ENCODE measurements at places on chromosomes 2 and 18. TPM values are rescaled to one million over a fixed set of nuclear protein-coding genes. Genes with fewer than 3 reads are reported as not detected.

- DNase-seq, result no peak
- no peak overlapping the region for H3K27ac ChIP-seq
- no peaks in the 10 kb centered on the region for H3K4me1 ChIP-seq
- no peaks in the 10 kb centered on the region for H3K36me3 ChIP-seq
- H3K27me3 ChIP-seq, result no peaks in the 10 kb centered on the region
These were observed 116.8 kb upstream of the FSHR start for GRCh38 chr2:49271060-49271606.

- H3K4me3 ChIP-seq, result no peak overlapping the region
- H3K4me1 ChIP-seq, result peaks cover 4% of the 10 kb centered on the region
- no peak for DNase-seq
- H3K27ac ChIP-seq, result no peak overlapping the region
- H3K36me3 ChIP-seq, result no peaks in the 10 kb centered on the region
These were observed 76.9 kb upstream of the YWHAQ start for GRCh38 chr2:9707611-9708160.

GRCh38 chr2:134306521-134306920, 52.6 kb downstream of the MGAT5 start:
- DNase-seq, result no peak
- no peaks in the 10 kb centered on the region for H3K27me3 ChIP-seq
- H3K4me3 ChIP-seq, result no peak overlapping the region
- H3K27ac ChIP-seq, result no peak overlapping the region
- no peaks in the 10 kb centered on the region for H3K36me3 ChIP-seq

ZNF521 gene
- 26.9 TPM for total RNA-seq

GRCh38 chr2:182779323-182779722, 63.3 kb downstream of the DNAJC10 start:
- no peak overlapping the region for H3K27ac ChIP-seq

DNA sequence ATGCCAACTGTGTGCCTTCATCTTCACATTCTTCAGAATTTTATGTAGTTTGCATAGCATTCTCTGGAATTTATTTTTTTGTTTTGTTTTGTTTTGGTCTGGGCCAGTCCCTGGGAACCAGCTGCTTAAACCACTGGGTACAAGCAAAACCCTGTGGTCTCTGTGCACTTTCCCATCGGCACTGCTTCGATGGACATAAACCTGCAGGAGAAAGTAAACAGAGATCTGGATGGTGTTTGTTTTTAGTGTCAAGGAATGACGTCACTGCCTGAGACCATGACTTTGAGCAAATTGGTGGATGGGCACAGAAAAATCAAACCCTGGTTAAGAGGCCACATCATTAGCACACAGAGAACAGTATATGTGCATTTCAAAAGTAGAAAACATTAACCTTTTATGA, 64.7 kb upstream of the RASGRP3 start:
- no peak overlapping the region for H3K4me3 ChIP-seq
- H3K27ac ChIP-seq, result no peak overlapping the region
- no peak for DNase-seq
- no peaks in the 10 kb centered on the region for H3K36me3 ChIP-seq
- no peaks in the 10 kb centered on the region for H3K4me1 ChIP-seq
- H3K27me3 ChIP-seq, result no peaks in the 10 kb centered on the region

CMPK2 gene
- 2.4 TPM for total RNA-seq
